RWPE1 (cell line): ENCODE measurements at places on chromosomes 5 and 9.

GRCh38 chr5:146249801-146250200, 46.4 kb downstream of the RBM27 start:
- DNase-seq, result no peak

- DNase-seq, result no peak
These were observed 455.4 kb downstream of the SEMA5A start for GRCh38 chr5:9090381-9091026.

- DNase-seq, result no peak
These were observed 110.9 kb upstream of the PRLR start for GRCh38 chr5:35341189-35341588.

DNA sequence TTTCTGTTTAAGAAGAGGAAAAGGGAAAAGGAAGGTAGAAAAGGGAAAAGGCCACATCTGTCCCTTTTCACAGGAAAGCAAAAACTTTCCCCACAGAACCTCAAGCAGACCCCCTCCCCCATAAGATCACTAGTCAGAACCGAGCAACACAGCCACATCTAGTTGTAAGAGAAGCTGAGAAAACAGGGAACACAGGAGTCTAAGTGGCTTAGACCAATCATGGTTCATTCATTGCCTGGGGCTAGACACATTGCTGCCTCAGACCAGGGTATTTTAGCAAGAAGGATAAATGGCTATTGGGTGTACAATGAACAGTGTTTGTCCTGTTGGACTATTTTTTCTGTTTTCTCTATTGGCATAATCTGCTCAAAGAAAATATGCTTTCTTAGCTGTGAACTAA, 98.0 kb downstream of the ARL15 start:
- DNase-seq, result no peak

- no peak for DNase-seq
These were observed 9.8 kb upstream of the CPLX2 start for GRCh38 chr5:175861337-175862130.

GRCh38 chr9:91586282-91586681, 162.7 kb upstream of the NFIL3 start:
- DNase-seq, result no peak

- no peak for DNase-seq
These were observed 28.7 kb downstream of the ANKRD34B start for GRCh38 chr5:80541392-80541791.

DNA sequence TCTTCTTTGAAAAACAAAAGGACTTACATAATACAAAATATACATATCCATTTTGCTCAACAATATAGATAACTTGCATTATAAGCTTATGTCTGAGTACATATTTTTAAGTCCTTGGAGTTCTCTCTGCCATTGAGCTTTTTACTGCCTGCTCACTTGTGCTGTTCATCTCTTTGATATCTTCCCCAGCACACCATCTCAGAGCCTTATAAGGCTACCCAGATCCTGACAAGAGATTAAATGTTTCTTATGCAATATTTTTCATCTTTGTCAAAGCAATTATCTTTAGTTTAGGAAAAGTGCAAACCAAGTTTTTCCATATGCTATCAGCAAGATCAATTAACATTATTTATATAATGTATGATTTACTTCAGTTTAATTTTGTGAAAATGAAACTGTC, 60.7 kb upstream of the ITGA1 start:
- DNase-seq, result no peak

- no peak for DNase-seq
These were observed 57.7 kb upstream of the CER1 start for GRCh38 chr9:14780251-14780650.

- DNase-seq, result no peak
These were observed 35.4 kb downstream of the SREK1 start for GRCh38 chr5:66179297-66180051.

DNA sequence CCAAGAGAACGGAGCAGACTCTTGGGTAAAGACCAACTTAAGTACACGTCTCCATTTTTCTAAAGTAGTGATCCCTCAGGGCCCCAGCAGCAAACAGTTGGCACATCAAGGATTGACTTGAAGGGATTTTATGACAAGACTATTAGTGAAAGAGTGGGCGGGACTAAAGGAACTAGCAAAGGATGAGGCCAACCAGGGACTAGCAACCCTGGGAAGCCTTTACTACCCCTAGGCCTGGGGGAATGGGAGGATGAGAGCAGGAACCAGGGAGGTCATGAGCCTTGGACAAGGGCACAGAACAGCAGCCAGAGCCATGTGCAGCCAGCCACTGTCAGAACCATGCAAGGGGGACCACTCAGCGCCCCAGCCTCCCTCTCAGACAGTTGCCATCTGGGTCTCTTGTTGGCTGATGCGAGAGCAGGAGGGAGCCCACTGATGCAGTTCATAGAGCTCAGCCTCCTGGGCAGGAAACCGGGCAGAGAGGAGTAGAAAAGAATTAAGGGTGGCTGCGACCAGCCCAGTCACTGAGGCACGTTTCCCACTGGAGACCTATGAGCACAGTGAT, 28.1 kb downstream of the TGFBI start:
- no peak for DNase-seq

DNA sequence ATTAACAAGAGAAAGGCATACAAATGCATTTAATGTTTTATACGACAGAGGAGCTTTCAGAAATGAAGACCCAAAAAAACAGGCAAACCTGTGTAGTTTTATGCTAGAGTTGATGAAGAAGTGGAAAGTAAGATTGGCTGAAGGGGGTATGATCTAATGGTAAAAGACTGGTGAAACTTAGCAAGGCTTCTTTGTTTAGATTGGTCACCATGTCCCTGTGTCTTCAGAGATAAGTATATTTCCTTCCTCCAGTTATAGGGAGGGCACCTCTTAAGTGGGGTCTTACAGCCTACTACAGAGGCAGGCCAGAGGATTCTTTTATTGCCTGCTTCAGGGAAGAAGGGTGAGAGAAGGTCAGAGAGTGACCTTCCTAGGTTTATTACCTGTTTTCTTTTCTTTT, 56.4 kb downstream of the PRKACG start:
- DNase-seq, result no peak

- DNase-seq, result no peak
These were observed 130.8 kb upstream of the STC2 start for GRCh38 chr5:173458828-173459609.

- peak; percentile 68 for DNase-seq
These were observed 17.0 kb downstream of the BICD2 start for GRCh38 chr9:92747459-92748232.

GRCh38 chr5:82662340-82662739, 384.2 kb upstream of the RPS23 start:
- no peak for DNase-seq

DNA sequence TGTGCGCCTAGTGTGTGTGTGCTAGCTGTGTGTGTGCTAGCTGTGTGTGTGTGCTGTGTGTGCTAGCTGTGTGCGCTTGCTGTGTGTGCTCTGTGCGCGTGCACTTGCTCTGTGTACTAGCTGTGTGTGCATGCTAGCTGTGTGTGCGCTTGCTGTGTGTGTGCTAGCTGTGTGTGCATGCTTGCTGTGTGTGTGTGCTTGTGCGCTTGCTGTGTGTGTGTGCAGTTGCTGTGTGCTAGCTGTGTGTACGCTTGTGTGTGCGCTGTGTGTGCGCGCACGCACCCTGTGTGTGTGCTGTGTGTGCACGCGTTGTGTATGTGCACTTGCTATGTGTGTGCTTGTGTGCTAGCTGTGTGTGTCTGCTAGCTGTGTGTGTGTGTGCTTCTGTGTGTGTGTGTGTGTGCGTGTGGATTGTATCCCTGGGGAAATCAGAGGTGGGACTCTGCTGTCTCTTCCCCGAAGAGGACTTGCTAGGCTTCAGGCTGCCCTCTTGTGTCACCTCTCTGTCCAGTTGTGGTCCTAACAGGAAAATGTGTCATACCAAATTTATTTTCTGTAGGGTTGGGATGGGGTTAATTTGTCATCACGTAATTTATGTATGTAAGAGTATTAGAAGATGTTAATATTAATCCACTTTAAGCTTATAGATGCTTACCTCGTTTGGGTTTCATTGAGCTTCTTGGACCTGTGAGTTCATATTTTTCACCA, 38.9 kb downstream of the TPPP start:
- no peak for DNase-seq

- no peak for DNase-seq
These were observed 43.5 kb downstream of the SH3PXD2B start for GRCh38 chr5:172410662-172411483.

DNA sequence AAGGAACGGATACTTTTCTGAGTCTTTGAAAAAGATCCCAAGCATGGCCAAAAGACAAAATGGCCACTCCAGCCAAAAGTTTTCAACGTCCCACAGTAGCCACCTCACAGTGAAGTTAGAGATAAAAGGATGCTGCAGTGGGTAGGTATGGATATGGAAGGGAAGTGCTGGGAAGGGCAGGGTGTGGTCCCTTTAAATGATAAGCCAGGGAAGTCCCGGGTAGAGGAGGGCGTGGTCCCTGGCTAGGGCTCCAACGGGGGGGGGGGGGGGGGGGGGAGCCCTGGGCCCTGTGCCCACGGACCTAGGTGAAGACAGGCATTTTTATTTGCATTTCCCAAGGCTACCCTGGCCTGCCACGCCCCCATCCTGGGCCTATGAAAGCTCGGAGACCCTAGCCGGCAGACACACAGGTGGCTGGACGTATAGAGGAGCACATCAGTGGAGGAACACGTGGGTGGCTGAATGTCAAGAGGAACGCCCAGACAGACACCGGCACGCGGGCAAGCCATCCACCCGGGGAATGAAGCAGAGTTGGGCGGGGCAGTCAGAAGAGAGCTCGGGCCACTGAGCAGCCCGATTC, 306.7 kb downstream of the NFIB start:
- no peak for DNase-seq

- no peak for DNase-seq
These were observed 57.6 kb downstream of the SH3TC2 start for GRCh38 chr5:149005077-149005892.

- no peak for DNase-seq
These were observed 452.8 kb downstream of the ENC1 start for GRCh38 chr5:74187757-74188156.

DNA sequence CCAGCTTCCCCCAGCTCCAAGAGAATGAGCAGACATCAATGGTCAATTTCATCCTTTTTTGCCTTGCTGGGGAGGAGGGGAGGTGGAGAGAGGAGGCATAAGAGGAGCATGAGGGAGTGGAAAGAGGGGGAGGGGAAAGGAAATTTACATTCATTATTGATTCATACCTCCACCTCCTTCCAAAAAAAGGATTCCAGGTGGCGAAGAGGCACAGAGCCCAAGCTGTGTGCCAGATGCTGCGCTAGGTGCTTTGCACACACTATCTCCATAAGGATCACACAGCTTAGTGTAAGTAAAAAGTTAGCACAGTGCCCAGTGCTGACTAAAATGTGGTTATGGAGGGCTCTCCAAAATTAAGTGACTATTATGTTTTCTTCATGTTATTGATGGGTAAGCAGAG, 11.0 kb downstream of the ASTN2 start:
- no peak for DNase-seq

DNA sequence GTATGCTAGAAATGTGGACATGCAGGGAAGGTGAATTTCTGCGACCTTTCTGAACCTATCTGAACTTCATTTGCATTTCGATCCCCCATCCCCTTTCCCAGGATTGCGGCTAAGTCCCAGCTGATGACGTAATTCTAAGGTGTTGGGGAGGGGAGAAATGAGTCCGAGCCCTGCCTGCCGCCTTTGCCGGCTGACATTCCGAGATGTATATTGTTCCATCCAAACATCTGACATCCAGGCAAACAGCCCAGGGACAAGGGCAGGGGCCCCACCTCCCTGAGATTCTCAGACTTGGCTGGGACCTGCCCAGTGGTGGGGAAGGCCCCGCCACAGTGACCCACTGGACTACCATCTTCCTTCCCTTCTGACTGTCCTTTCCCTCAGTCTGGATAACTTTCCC, 494.6 kb downstream of the ENC1 start:
- no peak for DNase-seq

- DNase-seq, result peak; percentile 26
These were observed 106.3 kb upstream of the SPOCK1 start for GRCh38 chr5:137605411-137605810.

DNA sequence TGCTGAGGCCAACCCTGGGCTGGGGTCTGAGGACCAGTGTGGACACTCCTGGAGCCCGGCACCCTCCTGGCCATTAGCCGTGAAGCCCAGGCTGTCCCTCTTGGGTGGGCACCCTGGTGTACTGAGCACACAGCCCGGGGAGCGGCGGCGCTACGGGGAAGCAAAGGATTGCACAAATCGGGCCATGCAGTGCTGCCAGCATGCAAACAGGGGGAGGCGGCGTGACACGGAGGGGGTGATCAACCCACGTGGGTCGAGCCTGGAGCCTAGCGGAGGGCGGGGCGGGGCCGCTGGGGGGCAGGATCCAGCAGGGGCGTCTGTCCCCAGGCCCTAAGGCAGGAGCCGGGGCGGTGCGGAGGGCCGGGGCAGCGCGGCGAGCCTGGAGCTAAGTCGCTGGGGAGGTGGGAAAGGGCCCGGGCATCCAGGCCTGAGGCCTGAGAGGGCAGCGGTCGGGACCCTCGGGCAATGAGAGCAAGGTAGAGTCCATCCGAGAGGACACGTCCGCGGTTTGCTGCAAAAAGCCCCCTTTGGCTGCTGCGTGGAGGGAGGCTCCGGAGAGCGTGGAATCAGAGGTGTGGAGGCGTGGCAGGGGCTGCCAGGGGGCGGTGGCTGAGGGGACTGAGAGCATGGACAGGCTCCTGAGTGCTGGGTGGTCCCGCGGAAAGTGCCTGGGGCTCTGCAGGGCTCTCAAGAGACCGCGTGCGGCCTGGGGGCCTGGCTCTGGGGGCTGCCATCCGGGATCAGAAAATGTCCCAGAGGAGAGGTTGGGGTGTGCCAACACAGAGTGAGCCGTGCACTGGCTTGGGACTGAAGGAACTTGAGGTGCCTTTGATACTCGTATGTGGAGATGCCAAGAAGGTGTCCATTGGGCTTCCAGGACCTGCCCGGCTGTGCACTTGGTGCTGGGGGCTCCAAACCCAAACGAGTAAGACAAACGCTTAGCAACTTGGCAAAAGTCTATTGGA, 94.2 kb downstream of the BARX1 start:
- DNase-seq, result no peak

GRCh38 chr9:29150606-29151005, 1577.3 kb upstream of the C9orf72 start:
- DNase-seq, result no peak

GRCh38 chr9:129609486-129610212, 11.3 kb downstream of the C9orf50 start:
- DNase-seq, result no peak

DNA sequence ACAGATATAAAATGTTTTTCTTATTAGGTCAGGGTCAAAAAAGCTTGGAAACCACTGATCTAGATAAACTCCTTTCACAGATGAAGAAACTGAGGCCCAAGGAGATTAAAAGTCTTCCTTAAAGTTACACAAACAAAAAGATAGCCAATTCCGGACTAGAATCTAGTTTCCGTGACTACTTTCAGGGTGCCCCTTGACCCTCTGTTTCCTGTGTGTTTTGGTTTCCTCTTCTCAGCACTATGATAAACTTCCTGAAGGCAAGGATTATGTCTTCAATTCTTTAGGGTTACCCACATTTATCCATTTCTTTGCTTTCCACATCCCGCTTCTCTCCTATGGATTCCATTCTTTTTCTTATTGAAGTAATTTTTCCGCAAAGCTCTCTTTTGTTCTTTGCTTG, 83.1 kb downstream of the ADAMTS12 start:
- no peak for DNase-seq

DNA sequence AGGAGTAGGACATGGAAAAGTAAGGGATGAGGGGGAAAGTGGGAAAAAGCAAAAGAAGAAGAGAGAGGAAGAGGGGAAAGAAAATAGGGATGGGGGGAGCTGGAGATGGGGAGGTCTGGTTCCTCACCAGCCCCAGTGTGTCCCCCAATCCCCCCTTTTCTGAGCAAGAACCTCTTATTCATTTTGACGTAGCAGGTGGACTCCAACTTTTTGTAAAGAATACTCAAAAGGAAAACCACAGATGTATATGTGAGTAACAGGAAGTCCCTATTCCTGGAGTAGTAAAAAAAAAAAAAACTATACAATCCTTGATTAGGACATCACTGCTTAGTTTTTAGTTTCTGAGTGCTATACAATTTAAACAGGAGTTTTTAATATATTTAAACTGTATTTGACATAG, 3.9 kb upstream of the CFAP95 start:
- no peak for DNase-seq
